ENCODE measurements at places on chromosomes 12 and 14.

DNA sequence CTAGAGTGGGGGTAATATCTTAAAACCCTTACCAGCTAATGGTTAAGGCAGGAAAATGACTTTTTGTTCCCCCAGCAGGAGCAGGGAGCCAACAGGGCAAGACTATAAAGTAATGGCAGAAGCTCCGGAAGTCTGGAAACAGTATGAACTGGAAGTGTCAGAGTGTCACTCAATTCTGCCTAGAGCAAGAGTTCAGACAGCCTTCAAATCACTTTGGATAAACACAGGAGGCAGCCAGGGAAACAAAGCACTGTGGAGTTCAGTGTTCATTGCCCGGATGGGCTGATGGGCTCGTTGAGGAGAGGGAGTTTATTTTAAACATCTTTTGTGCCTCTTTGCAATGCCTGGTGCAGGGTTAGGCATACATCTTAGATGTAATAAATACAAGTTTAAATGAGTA is 16.5 kb upstream of the DYRK2 start:
- DNase-seq: no peak

GRCh38 chr14:24274101-24274543 is 2.7 kb upstream of the RABGGTA start:
- no peak for DNase-seq

DNA sequence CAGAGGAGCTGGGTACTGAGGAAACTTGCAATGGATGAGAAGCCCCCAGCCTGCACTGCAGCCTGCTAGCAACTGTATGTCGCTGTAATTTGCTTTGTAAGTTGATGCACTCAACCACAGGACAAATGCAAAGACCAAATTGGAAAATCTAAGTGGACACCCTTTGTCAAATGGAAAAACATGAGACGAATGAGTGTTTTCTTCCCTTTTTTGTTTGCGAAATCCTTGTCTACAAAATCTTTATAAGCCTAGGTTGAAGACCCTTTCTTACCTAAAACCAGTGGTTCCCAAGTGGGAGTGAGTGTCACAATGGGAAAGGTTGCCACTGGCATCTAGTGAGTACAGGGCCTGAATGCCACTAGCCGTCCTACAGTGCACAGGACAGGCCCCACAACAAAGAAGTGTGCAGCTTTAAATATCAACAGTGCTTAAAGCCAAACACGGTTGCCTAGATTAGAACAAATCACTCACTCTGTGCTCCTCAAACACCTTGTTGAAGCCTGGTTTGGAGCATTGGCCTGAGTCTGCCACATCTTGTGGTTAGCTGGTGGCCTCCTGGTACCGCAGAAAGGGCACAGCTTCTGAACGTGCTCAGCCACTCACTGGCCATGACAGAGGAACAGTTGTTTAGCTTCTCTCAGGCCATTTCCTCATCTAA is 7.6 kb upstream of the VASH1 start:
- DNase-seq: no peak

DNA sequence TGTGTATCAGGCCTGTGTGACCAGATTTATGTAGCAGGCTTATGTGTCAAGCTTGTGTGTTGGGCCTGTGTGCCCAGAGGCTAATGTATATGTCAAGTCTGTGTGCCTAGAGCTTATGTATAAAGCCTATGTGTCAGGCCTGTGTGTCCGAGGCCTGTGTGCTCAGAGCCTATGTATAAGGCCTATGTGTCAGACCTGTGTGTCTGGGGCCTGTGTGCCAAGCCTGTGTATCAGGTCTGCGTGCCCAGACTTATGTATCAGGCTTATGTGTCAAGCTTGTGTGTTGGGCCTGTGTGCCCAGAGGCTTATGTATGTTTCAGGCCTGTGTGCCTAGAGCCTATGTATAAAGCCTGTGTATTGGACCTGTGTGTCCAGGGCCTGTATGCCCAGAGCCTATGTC is 249.3 kb upstream of the AVPR1A start:
- DNase-seq: no peak

DNA sequence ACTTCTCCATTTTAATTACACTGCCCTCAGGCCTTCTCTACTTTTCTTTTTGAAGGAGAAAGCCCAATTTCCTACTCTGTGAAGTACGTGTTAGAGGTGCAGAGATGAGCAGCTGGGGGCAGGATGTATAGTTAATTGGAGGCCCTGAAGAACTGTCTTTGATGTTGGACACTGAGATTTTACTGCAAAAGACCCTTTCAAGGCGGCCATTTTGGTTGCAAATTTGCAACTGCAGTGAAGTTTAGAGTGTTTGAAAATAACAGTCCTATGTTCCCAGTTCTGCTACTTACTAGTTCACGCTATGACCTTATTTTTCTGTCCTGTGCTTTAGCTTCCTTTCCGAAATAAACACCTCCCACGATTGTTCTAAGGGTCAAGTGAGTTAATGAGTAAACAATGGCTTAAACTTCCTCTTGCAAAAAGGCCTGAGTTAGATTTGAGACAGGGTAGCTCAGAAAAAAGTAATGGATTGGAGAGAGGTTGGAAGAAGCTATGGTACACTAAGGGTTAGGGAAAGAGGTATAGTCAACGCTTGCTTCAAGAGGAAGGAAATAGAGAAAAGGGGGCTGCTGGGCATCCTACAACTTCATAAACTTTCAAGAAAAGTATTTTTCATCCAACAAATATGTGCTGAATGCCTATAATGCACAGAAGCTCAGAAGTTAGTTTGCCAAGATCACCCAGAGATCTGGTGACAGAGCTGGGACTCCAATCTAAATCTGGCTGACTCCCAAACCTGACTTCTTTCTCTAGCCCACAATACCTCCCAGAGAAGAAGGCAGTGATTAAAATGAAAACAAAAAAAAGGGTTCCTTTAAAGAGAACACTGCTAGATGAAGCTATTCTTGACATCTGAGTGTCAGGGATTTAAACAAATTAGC is 26.4 kb upstream of the DICER1 start:
- DNase-seq: no peak

DNA sequence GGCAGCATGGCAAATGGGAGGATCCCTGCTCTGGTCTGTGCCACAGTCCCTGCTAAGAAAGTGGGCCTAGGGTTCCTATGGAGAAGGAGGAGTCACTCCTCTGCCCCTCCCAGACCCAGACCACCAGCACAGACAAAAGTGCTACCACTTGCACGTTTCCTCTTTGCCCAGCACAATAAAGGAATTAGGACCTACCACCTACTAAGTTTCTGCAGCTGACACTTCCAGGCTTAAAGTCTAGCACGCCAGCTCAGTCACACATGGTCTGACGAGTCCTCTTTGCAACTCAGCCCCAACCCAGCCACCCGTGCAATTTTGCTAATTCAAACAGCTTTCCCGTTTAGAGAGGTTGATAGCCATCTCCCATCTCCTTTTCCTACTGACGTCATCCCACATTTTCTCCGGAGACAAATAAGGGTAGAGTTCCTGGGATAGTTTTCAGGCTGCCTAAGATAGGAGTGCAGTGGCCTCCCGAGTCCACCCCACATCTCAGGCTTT is 66.2 kb upstream of the PTGR2 start:
- DNase-seq: no peak

DNA sequence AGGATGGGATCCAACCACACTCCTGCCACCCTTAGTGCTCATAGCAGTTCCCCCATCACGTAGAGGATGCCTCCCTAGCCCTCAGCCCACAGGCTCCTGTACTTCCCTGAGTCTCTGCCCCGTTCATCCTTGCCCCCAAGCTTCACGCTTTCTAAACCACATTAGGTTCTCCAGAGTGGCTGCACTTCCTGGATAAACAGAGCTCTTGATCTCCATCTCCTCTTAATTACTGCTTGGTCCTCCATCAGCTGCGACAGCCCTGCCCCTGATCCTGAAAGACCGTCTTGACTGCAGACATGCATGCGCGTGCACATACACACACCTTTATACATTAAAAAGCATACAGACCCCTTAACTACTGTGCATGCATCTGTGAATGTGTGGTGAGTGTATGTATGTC is 530.0 kb downstream of the BCL11B start:
- no peak for DNase-seq

- DNase-seq: no peak
These were observed 37.0 kb upstream of the FBXO33 start for GRCh38 chr14:39469094-39469710.

- DNase-seq: no peak
These were observed 333.7 kb downstream of the DAD1 start for GRCh38 chr14:22255017-22255950.

- DNase-seq: no peak
These were observed 397.1 kb downstream of the MDGA2 start for GRCh38 chr14:47278233-47278842.

DNA sequence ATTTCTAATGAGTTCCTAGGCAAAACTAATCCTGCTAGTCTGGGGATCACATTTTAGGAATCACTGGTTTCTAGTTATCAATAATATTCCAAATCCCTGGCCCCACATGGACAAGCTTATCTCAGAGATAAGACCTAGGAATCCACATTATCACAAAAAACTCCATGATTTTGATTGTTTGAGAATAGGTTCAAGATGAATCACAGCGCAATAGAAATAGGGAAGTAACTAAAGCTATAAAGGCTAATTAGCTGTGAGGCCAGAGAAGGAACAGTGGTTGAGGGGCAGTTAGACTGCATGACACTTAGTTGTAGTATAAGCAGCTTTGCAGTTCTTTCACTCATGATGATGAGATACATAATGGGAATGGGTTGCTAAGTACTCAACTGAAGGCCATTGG is 13.1 kb upstream of the ATP5F1B start:
- no peak for DNase-seq

DNA sequence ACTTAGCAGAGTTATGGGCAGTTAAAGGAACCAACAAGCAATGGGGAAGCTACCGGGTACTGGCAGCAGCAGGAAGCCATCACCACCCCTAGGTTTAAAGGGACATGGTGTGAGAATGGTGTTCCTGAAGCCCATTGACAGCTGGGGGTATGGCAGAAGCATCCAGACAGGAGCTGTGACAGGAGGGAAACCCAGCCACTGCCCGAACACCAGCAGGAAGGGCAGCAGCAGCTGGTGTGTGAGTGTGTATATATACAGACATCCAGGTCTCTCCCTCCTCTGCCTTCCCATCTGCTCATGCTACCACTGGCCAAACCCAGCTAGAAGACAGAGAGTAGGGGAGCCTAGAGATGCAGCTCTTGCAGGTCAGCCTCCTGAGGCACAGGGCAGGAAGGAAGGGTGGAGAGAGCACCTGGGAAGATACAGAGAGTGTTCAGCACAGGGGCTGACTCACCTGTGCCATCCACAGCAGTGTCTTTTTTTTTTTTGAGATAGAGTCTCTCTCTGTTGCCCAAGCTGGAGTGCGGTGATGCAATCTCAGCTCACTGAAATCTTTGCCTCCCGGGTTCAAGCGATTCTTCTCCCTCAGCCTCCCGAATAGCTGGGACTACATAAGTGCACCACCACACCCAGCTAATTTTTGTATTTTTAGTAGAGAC is 9.2 kb upstream of the ADCK1 start:
- DNase-seq: no peak

DNA sequence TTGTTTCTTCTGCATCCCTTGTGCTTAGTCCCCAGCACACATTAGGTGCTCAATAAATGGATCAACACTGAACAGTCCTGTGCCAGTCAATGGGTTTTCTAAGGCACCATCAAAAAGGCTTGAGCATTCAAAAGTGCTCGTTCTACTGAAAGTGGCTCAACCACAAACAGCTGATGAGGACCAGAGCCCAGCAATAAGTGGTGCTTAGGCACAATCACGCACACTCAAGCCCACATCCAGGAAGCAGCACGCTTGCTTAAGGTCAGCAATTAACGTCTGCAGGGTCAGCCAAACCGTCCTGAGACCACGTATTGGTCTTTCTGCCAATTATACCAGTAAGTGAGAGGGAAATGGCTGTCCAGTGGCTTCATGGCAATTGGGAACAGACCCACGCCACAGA is 56.5 kb downstream of the PRIMA1 start:
- no peak for DNase-seq

DNA sequence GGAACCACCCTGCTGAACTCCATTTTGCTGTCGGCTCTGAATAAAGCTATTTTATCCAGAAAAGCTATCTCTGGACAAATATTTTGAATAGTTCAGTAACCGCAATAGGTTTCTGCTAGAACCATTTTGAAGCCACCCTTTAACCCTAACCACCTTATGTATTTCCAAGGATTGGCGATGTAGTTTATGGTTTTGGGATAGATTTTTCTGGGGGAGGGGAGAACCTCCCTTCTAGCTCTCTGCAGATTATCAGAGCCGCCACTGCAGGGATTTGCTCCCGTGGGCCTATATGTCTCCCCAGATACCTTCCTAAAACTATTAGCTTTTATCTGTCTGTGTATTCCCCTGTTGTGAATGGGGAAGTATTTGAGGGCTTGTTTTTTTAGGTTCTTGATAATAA is 1.8 kb upstream of the TUBA1B start:
- no peak for DNase-seq

- DNase-seq: no peak
These were observed 21.3 kb downstream of the CLEC2A start for GRCh38 chr12:9910716-9911421.

DNA sequence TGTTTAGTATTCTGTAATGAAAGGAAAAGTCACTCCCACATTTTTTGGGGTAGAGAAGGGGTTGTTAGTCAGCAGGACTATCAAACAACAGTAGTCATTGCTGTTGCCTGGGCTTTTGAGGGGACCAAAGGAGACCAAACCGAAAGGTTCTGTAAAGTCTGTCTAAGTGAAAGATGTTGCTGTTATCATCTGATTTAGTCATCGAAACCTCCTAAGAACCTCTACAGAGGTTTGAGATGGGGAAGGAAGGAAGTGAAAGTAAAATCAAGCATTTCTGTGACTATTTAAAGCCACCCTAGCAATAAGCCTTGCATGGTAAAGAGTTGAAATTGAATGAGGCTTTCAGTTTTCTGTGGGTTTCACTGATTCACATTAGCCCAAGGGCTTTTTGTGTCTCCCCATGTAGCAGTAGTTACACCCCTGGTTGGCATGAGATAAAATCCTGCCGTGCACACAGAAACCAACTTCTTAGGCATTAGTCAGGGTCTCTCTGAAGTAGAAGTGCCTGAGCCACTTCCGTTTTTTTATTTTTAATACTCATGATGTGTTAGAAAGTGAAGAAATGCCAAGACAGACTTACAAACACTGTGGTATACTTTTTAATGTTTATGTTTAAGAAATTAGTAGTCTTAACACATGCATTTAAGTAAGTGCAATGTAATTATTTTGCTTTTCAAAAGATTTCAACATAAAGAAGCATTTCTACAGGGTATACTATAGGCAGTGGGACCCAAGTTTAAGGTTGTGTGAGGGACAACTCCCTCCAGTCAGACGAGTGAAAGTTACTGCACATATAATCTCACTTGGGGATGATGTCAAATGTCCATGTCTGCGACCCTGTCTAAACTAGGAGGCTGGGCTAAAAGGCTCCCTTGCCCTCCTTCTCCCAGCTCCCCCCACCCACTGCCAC is 50.4 kb downstream of the DYRK2 start:
- DNase-seq: peak; percentile 26

- no peak for DNase-seq
These were observed 24.1 kb upstream of the CNTN1 start for GRCh38 chr12:40668099-40668529.
